CD4-positive, CD25-positive, alpha-beta regulatory T cell (primary cell): ENCODE measurements at places on chromosomes 5 and 9.
A peak's percentile ranks its signal among the peaks of the same experiment; 100 is the strongest.

DNA sequence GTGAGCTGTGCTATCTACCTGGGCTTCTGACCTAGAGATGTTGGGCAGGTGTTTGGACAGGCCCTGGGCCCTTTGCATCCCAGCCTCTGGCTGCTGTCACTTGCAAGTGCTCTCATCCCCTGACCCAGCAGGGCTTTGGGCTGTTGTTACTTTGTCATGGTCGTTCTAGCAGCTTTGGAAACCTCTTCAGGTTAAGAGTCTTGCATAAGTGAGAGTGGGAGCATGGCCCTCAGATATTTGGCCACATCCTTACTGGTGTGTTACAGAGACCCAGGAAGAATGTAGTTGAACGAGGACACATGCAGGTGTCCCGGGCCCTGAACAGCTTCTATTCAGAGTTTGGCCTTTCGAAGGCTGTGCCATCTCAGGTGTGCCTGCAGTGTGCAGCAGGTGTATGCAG, 4.5 kb downstream of the TENT4A start:
- DNase-seq: no peak

- DNase-seq: no peak
These were observed 71.5 kb downstream of the PAM start for GRCh38 chr5:102826629-102827028.

DNA sequence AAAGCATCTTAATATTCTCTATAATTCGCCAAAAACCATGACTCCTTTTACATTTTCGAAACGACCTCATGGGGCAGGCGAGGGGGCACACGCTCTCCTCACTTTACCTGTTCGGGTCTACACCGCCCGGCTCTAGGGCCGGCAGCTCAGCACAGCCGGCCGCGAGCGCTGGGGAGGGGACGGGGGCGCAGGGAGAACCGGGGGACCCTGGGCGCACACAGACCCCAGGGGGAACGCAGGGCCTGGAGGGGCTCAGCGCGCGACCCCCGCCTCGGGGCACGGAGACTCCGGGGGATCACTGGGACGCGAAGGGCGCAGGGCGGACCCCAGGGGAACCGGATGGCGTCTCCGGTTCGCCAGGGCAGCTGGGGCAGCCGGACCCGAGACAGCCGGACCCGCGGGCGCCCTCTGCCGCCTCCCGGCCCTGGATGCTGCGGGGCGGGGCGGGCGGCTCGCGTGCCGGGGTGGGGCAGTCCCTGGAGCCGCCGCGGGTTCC, at the start of gene AHRR:
Gene AHRR (plus strand): TSS at position 485 of the 496 bp plus-strand sequence. CDS start 22,189 bp downstream, outside the sequence.
- DNase-seq: no peak

DNA sequence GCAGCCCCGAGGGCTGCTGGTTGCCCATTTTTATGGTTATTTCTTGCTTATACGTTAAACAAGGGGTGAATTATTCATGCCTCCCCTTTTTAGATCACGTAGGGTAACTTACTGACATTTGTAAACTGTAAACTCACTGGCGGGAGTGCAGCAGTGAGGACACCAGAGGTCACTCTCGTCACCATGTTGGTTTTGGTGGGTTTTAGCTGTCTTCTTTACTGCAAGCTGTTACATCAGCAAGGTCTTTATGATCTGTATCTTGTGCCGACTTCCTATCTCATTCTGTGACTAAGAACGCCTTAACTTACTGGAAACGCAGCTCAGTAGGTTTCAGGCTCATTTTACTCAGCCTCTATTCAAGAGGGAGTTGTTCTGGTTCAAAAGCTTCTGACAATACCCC, 155.0 kb upstream of the PRDM9 start:
- DNase-seq: no peak

DNA sequence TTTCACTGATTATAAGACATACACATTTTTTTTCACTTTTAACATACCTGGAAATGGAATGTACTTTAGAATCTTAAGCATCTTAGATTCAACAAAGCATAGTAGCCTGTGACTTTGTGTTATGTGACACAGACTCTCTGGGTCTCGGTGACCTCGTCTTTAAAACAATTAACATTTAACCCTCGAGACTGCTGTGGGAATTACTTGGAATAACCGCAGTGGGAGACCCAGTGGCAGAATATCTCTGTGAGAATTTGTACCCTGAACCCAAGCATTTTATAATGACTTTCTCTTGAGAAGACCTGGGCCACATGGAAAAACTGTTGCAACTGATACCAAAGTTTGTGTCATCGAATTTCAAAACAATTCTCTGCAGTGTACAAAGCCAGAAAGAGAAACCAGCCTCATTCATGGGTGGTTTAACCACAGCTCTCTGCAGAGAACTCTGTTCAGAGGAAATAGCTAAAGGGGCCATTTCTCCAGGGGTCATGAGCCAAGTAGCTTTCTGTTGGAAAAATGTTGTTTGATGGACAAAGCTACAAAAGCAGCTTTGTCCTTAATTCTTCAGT, 10.0 kb upstream of the RETREG1 start:
- DNase-seq: peak; percentile 77

DNA sequence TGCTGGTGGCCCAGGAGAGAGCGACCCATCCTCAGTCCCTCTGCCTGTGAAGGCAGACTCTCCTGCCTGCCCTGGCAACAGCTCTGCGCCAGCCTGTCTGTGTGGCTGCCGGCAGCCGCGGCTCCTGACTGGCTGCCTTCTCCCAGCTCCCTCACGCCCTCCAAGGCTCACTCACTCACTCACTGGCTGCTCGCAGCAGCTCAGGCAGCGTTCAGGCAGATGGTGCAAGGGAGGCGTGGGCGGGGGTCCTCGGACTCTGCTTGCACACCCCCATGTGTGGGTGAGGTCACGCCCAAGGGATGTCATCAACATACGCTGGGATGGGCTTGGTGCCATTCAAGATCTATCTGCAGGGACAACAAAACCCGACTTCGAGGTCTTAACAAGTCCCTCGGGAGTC, 66.7 kb downstream of the DAB2IP start:
- DNase-seq: no peak

- DNase-seq: no peak
These were observed 23.1 kb downstream of the DDX31 start for GRCh38 chr9:132646726-132647125.

GRCh38 chr9:19233344-19233743, 2.9 kb downstream of the DENND4C start:
- no peak for DNase-seq

- no peak for DNase-seq
These were observed 2.7 kb downstream of the FYB1 start for GRCh38 chr5:39216631-39217030.

DNA sequence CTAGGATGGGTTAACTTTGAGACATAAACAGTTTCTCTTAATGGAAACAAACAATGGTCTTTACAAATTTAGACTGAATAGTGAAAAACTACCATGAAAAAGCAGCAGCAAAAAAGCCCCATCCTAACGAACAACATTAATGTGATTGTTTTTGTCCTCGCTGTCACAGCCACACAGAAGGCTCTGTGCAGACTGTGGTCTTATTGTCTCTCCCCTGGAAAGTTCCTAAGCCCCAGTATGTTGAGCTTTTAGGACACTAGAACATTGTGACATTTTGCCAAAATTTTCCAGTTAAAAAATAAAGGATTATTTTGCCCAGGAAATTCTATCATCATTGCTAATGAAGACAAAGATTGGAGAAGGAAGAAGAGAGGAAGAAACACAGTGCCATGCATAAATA, 12.6 kb upstream of the SOWAHA start:
- no peak for DNase-seq

DNA sequence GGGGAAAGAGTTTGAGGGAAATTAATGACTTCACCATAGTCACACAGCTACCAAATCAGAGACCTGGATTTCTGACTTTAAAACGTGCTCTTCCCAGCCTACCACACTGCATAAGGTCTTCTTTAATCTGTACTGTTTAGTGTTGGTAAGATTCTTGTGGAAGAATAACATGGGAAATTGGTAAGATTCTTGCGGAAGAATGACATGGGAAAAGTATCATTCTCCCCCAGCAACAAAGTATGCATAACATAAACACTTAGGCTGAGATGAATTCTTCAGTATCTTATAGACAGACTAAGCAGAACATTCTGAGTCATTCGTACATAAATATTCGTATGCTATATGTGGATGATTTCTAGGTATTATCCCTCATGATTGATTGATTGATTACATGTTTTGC, 170.4 kb downstream of the FOCAD start:
- DNase-seq: no peak

DNA sequence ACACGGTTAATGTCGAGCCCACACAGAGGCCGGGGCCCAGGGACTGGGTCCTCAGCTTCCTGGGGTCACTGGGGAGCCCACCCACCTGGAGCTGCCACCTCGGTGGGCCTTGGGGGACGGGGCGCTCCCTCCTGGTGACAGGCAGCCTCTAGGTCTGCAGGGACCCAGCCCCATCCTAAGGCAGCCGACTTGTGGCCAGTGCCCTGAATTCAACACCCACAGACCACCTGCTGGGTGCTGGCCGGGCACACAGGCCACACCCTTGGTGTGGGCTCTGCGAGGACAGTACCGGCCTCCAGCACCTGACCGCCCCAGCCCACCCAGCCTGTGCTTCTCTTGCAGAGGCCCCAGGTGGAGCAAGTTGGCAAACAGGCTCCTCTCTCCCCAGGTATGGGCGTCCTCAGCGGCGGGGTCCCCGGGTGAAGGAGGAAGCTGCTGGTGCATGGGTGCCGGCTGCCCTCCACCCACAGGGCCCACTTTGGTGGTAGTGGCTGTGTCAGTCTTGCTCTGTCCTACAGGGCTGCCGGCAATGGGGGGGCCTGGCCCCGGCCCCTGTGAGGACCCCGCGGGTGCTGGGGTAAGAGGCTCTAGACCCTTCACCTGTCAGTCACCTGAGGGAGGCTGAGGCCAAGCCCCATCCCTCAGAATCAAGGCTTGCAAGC, 8.3 kb downstream of the ENTPD8 start:
- no peak for DNase-seq

DNA sequence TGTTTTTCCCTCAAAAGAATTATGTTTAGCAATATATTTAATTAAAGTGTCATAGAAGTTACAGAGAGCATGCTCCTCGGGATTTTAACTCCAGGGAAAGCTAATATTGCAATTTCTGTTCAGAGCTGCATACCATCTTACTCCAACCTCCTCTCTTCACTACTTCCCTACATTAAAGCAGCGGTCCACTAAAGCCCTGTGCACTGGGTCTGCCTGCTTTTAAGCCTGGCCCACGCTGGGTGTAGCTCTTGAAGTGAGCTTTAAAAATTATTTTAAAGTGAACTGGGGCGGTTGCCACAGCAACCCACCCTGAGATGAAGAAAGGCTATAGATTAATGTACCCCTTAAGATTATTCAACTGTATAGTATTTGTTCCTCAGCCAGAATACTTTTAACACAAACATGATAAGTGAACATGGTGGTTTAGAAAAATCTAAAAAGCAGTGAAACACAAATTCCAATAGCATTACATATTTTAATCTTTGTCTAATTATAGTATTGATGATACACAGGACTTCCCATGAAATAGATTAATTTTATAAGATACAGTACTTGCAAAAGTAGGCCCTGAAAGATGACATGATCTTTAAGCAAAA, 3.9 kb upstream of the MEF2C start:
- DNase-seq: no peak

DNA sequence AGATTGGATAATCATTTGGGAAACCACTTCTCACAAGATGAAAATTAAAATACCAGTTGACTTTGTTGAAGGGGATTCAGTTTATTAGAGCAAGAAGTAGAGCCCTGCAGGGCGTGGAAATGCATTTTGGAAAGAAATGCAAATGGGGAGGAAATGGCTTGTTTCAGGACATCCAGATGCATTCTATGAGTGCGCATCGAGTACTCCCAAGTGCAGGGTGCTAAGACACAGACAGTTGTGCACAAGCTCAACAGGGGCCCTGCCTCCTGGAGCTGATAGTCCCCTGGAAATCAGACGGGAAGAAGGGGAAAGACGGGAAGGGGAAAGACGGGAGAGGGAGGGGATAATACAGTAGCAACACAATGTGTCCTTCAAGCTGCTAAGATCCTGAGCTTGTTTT, 64.0 kb downstream of the NSUN2 start:
- no peak for DNase-seq

DNA sequence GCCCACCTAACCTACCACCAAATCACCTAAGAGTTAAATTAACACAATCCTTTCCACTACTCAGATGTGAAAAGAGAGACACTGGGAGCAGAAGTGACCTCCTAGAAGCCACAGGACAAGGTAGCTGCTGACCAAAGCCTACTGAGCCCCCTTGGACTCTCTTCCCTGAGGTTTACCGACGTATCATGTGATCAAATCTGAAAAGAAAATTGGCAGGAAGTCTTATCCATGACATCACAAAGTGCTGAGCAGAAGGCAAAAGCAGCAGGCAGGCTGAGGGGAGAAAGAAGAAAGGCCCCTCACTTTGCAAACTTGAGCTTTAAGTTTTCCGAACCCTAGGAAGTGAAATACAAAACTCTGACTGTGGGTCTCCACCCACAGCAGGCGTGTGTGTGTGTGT, 11.1 kb downstream of the PRELID2 start:
- no peak for DNase-seq

DNA sequence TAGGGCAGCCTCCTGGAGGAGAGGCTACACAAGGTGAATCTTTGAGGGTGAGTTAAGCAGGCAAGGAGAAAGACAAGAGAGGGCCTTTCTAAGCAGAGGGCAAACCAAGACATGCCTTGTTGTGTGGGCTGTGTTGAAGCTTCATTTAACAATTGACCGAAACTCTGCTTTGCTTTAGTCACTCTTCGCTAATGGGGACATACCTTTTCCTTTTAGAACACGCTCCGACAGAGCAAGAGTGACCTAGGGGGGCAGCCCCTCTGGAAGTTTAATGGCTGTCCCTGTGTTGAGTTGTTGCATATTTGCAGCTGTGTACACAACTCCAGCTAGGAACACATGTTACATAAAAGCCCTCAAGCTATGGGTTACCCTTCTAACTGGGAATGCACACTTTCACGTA, 218.1 kb upstream of the WWC1 start:
- DNase-seq: no peak

DNA sequence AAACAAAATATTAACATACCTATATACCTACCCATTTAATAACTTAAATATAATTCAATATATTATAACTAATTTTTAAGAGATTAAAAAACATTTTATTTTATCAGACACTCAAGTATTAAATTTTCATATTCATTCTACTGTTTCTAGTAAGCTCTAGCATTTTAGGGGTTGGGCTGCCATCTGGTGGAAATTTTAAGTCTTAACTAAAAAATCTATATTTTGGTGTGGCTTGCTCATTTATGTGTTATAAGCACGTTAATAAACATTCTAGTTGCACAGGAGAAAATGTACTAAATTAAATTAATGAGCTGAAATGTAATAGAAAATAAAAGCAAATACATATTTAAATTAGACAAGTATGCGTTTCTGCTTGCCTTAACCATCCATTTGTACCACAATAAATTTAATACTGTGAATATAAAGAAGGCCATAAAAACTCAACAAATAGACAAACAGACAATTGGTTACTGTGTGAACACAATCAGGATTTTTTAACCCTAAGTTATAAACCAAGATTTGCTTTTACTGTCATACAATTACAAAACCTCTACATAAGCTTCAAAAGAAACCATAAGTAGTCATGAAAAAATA, 1728.3 kb upstream of the CDH9 start:
- DNase-seq: no peak

DNA sequence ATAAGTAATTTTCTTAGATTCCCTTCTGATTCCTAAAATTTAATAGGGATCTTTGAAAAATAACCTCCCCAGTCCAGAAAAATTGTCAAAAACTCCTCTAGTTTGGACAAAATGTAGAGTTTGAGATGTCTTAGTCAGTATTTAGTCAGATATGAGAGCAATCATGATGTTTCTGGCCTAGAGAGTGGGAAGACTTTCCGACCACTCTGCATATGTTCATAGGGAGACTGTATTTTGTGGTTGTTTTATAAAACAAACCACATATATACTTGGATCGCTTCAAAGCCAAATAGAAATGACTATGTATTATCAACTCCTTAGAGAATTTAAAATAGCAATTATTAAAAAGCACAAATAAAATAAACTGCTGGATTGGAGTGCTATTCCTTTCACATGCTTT, 15.8 kb downstream of the ZFAND5 start:
- DNase-seq: no peak
